ENCODE measurements at places on chromosomes 16 and 17.

DNA sequence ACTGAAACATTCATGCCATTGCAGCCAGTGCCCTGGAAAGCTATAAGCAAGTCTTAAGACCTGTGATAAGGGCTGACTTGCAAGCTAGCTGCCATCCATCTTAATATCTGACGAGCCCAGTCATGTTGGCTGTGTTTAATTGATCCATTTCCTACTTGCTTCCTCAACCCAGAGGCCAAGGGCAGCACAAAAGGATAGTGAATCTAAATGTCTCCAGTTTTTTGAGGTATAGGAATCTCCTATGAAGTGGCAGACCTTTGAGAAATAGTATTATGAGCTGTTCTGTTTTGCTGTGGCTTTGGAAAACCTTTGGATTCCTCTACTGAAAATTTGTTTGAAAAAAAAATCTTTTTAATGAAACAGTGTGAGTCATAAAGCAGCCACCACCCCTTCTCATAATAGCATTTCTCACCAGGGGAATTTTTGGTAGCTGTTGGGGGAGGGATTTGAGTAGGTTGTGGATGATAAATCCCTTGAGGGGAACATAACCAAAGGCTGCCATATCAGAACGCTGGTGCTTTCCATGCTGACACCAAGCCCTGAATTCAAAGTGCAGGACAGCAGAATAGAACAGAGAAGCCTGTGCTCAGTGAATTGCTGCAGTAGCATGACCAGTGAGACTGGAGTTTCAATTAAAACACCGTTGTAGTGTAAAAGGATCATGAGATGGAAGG lies 12.9 kb downstream of the ZNRF1 start:
- H3K36me3 ChIP-seq: no peaks in the 10 kb centered on the region
- no peaks in the 10 kb centered on the region for H3K4me1 ChIP-seq
- no peak overlapping the region for H3K27ac ChIP-seq

DNA sequence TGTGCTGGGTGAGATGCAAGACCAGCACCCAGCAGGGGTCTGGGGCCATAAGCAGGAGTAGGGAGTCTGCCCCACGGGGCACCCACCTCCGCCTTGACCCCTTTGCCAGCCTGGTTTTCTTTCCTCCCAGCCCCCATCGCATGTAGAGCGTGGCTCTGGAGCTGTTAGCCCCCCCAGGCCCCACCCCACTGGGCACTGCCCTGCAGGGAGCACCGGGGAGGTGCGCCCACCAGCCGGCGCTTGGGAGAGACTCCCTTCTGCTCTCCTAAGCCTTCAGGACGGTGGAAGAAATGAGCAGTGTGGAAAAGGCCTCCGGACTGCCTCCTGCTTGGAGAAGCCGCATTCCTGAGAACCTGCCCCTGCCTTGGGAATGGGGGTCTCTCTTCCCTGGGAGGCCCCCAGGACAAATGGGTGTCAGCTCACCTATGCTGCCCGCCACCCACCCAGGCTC lies 186.2 kb downstream of the IRF8 start:
- H3K36me3 ChIP-seq: no peaks in the 10 kb centered on the region
- H3K27me3 ChIP-seq: no peaks in the 10 kb centered on the region
- no peaks in the 10 kb centered on the region for H3K4me1 ChIP-seq
- DNase-seq: no peak

- H3K4me1 ChIP-seq: peaks cover 13% of the 10 kb centered on the region
- peak overlapping the region; percentile 61 for H3K4me3 ChIP-seq
- H3K36me3 ChIP-seq: peaks cover 22% of the 10 kb centered on the region
- H3K27me3 ChIP-seq: no peaks in the 10 kb centered on the region
Observed at GRCh38 chr17:17235212-17236174, 1.5 kb downstream of the FLCN start.

DNA sequence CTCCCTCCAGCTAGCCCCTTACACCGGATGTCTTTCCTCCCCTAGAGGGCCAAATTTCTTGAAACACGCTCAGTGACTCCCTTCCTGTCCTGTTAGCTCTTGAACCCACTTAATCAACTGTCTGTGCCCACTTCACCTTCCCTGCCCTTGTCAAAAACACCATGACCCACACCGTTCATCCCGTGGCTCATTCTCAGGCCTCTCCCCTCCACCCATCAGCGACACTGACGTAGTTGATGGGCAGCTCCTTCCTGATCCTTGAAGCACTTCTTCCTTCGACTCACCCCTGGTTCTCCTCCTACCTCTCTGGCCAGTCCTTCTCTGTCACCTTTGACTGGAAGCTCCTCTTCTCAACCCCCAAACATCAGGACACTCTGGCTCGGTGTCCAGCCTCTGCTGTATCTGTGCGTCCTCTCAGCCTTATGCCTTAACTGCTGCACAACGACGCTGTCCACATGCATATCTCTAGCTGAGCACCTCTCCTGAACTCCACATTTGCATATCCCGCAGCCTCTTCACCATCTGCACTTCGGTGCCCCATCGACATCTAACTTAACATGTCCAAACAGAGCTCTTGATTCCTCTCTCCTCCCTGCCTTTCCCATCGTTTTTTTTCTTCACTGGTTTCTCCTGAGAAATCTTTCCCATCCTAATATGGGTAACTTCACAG lies 39.3 kb upstream of the CCDC182 start:
- H3K27ac ChIP-seq: no peak overlapping the region
- no peak for DNase-seq
- no peaks in the 10 kb centered on the region for H3K27me3 ChIP-seq
- no peak overlapping the region for H3K4me3 ChIP-seq
- no peaks in the 10 kb centered on the region for H3K36me3 ChIP-seq

- no peaks in the 10 kb centered on the region for H3K36me3 ChIP-seq
- H3K27ac ChIP-seq: no peak overlapping the region
- H3K4me3 ChIP-seq: peak overlapping the region; percentile 8
- H3K27me3 ChIP-seq: peaks cover 10% of the 10 kb centered on the region
Observed at GRCh38 chr17:77906377-77906871, 52.1 kb upstream of the TNRC6C start.

- DNase-seq: no peak
- H3K36me3 ChIP-seq: no peaks in the 10 kb centered on the region
- H3K4me3 ChIP-seq: no peak overlapping the region
- no peak overlapping the region for H3K27ac ChIP-seq
- H3K27me3 ChIP-seq: no peaks in the 10 kb centered on the region
- H3K4me1 ChIP-seq: no peaks in the 10 kb centered on the region
Observed at GRCh38 chr17:60863892-60864707, 186.4 kb downstream of the BCAS3 start.

- H3K36me3 ChIP-seq: no peaks in the 10 kb centered on the region
- peaks cover 3% of the 10 kb centered on the region for H3K4me1 ChIP-seq
- DNase-seq: no peak
- H3K27ac ChIP-seq: no peak overlapping the region
Observed at GRCh38 chr17:9002227-9002605, 19.1 kb upstream of the NTN1 start.

- H3K36me3 ChIP-seq: no peaks in the 10 kb centered on the region
- H3K27me3 ChIP-seq: no peaks in the 10 kb centered on the region
- no peak for DNase-seq
- no peak overlapping the region for H3K27ac ChIP-seq
- peaks cover 1% of the 10 kb centered on the region for H3K4me1 ChIP-seq
- H3K4me3 ChIP-seq: no peak overlapping the region
Observed at GRCh38 chr16:6913566-6913965, 419.1 kb upstream of the RBFOX1 start.
